Stimulated activated CD4-positive, alpha-beta T cell treated with anti-CD3 and anti-CD28 coated beads, Interleukin-2, amount 100 ng/mL, for 24 hours (primary cell): ENCODE measurements at places on chromosomes 13 and 19.
A peak's percentile ranks its signal among the peaks of the same experiment; 100 is the strongest.

DNA sequence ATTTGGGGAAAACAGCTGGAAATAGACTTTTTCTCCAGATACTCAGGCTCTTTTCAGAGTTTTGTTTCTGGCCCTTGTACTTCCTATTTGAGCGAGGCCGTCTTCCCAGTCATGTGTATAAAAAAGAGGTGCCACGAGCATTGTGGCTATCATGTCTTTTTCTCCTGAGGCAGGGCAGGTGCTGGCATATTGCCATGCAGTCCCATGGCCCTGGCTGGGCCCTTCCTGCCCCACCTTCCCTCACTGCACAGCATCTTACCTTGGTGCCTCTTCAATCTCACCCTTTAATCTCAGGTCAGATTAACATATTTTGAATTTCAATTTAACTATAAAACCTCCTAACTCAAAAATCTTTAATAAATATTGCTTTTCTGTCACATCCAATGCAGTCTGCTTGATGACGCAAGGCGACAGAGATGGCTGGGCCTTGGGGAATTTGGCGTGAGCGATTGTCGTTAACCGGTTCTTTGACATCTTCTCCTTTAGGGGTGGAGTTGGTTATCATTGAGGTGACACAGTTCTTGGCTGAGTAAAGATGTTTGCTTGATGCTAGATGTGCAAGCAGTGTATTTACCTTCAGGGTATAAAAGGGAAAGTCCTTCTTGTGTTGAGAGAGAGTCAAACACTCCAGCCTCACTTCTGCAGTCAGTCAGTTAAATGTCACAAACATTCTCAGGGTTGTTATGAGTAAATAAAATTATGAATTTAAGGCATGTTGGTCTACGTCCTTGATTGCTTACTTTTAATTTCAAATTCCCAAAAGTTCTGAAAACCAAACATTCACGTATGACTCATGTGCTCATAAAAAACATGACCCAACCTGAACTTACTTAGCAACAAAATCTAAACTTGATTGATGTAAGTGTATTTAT lies 289.9 kb downstream of the MYO16 start:
- no peak for DNase-seq

DNA sequence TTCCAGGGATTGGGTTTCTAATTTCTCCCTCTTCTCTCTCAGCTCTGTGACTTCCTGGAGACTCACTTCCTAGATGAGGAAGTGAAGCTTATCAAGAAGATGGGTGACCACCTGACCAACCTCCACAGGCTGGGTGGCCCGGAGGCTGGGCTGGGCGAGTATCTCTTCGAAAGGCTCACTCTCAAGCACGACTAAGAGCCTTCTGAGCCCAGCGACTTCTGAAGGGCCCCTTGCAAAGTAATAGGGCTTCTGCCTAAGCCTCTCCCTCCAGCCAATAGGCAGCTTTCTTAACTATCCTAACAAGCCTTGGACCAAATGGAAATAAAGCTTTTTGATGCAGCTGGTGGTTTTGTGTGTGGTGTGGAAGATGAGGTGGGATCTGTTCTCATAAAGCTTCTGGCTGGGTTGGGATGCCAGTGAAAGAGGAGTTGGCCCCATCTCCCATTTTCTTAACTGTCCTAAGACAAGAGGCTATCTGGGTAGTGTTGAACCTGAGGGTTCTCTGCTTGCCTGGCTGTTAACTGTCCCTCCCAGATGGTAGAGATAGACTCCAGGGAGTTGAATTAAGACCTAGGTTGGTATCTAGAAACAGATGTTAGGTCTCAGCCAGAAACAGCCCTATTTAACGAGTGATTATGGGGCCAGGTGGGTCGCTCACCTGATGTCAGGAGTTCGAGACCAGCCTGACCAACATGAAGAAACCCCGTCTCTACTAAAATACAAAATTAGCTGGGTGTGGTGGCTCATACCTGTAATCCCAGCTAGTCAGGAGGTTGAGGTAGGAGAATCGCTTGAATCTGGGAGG lies 1.6 kb downstream of the FTL start:
- no peak for DNase-seq

DNA sequence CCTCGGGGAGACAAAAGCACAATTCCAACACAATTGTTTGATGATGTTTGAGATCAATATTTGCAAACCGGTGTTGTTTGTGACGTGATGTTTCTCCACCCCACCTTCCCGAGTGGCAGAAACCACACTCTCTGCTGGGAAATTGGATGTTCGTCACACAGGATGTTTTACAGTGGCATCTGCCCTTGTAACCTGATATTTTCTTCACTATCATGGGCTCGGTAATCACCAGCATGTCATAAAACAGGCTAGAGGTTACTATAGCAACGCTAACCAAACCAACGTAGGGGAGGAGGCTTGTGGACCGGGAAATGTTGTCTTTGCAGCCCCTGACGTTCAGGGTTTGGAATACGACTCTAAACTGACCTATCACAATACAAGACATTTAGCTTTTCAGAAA lies 454.5 kb downstream of the IRS2 start:
- DNase-seq, result no peak

- no peak for DNase-seq
Measured at GRCh38 chr13:26923824-26924605, 163.4 kb upstream of the GPR12 start.

DNA sequence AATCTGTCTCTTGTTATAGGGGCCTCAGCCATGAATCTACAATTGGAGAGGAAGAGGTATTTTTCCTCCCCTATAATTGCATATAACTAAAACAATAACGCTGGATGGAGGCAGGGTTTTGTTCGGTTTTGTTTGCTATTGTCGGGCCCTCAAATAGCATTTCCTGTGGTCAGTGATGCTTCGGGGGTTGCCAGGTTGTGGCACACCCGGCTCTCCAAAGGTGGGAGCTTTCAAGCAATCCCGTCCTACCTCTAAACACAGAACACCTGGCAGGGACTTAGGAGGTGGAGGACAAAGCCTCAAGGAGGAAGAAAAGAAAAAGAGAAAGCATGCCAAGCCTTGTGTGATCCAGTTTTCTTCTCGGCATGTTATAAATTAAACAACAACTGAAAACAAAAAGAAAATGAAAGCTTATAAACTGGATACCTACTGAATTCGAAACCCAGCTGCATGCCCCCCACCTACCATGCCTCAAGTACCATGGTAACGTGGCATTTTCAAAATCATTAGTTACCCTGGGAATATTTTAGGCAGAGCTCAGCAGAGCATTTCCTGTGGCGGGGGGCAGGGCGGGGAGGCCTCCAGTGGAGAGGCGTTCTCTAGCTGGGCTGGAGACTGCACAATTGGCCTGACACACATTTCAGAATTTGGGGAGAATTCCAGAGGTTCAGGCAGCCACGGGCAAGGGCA lies 213.8 kb downstream of the DCLK1 start:
- no peak for DNase-seq

DNA sequence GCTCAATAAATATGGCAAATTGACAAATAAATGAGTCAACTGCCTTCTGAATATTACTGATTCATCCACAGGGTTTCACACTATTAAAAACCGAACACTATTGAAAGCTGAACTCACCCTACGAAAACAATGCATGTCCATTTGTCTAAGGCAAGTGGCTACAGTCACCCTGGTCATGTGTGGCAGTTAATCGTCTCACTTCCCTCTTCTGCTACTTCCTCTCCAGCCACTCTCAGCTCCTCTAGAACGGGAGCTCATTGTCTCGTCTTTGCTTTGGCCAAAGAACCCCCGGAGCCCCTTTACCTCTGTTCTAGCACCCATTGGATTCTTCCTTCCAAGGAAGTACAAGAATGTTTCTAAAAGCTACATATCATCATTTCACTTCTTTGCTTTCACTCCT lies 74.4 kb upstream of the ZNF599 start:
- DNase-seq, result no peak

DNA sequence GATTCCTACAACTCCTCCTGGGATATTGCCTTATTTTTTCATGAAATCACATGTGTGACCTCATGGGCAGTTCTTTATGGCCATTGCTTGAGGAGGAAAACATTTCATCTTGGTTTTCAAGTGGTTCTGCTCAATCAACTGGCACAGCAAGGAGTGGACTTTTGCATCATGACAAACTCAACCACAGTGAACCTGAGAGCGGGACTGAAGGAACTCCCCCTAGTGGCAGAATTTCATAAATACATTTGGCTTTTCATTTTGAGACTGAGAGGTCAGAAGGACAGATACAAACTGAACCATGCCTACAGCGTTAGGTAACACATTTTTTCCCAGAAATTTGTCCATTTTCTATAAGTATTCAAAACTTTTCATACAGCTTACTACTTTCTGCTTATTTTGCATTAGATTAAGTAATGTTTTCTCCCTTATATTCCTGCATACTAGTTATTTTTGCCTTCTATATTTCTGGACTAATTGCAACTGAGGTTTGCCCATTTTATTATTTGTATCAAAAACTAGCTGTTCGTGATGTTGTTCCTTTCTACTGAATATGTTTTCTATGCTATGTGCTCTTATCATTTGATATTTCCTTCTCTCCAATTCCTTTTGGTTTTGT lies 13.4 kb upstream of the SIGLEC12 start:
- DNase-seq, result peak; percentile 9

DNA sequence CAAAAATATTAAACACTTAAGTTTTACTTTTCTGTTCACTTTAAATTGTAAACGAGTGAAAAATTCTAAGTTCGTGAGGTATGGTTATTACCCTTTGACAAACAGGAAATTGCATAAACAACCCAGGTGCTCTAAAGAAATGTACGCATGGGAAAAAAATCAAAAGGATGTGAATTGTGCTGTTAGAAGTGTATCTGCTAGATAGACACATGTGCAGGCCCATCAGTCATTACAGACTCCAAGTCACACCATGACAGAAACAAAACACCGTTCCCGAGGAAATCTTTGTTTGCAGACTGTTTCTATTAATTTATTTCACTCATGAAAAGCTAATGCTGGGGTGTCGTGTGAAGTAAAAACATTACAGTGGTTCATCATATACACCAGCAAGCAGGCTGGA lies 17.0 kb upstream of the DOCK9 start:
- DNase-seq, result no peak

GRCh38 chr13:85436029-85436428 lies 363.2 kb downstream of the SLITRK6 start:
- DNase-seq, result no peak

- DNase-seq, result no peak
Measured at GRCh38 chr13:113063091-113063491, 42.5 kb upstream of the F7 start.

DNA sequence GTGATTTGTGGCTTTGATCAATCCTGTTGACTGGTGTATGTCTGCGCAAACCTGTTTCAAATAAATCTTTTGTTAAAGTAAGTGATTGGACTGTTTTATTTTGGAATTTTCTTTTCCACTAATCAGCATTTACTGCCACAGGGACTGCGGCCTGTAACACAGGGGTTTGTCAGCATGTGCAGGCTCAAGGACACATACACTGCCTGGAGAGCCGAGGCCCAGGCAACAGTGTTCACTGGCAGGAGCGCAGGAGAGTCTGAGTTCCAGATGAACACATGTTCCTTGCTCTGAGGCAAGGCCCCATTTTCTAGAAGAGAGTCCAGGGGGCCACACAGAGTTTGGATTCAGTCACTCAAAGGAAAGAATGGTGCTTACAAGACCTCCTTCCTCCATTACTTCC lies 26.0 kb downstream of the SHISA2 start:
- no peak for DNase-seq

DNA sequence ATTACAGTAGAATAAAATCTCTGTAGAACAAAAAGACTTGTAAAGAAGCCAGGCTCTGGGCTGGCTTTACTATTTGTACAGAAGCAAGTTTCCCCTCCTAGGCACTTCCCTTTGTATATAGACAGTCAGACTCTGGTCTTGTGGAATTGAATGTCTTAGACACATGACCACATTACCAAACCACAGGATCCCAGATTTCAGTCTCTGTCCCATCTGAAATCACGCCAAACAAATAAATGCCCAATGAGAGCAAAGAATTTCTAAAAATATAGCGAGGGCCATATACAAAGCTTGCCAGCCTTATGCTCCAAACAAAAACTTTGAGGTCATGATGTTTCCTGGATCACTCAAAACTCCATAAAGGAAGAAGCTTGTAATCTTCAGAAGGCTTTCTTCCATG lies 23.9 kb downstream of the CCDC70 start:
- DNase-seq, result no peak

DNA sequence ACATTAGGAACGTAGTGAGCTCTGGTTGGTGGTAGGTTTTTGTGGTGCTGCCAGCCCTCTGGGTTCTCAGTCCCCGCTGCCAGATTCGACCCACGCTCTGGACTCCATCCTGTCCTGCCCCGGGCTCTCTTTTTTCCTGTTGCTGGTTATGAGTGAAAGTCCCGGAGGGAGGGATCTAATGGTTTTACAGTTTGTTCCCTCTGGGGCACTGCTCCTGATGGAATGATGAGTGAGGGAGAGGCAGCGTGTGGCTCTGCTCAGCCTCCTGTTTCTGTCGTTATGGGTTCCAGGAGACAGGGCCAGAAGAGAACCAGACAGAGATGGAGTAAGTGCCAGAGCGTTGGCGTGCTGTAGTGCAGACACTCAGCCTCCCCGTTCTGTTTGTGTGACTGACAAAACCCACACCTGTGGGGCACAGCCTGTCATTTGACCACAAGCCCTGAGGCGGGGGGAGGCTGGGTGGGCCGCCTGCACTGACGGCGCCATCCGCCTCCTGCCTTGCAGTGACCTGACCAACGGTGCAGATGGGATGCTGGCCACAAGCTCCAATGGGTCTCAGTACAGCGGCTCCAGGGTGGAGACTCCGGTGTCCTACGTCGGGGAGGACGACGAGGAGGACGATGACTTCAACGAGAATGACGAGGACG lies 18.3 kb downstream of the ATP4B start:
- DNase-seq, result no peak

DNA sequence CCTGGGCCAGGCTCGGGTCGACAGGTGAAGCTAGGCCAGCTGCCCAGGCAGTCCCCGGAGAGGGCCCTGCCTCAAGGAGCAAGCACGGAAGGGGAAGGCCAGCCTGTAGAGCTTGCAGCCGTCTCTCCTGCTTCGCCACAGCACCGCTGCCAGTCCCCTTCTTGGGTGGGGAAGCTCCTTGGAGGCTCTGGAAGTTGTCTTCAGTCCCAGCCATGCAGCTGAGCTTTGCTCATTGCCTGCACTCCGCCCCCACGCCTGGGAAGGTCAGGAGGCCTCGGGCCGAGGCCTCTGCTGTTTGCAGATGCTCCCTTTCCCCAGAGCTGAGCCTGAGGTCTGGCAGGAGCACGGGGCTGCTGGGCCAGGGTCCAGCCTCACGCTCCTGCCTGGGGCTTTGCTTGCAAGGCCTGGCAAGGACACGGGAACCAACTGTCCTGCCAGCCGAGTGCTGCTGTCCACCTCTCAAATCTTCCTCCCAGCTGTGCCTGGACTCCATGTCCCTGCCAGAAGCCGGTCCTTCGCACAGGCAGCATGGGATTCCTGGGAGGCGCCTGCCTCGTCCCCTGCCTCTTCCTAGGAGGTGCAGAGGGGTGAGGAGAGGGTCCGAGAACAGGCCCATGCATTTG lies 13.3 kb downstream of the PLEKHF1 start:
- DNase-seq, result no peak

DNA sequence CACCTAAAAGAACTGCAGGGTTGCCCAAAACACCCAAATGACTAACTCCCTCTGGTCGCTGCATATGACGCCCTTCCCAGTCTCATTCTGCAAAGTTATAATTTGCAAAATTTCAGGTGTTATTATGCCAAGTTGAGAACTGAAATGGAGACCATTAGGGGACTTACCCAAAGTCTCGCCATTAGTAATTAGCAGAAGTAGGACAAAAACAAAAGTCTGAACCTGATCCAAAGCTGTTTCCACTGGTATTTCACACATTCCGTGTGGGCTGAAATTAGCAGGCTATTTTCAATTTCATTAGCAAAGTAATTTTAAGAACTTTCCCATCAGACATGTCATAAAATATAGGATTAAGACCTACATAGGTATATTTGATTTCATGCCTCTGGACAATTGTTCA lies 6.8 kb downstream of the RUBCNL start:
- no peak for DNase-seq
